ENCODE measurements at places on chromosomes 5 and 9.

DNA sequence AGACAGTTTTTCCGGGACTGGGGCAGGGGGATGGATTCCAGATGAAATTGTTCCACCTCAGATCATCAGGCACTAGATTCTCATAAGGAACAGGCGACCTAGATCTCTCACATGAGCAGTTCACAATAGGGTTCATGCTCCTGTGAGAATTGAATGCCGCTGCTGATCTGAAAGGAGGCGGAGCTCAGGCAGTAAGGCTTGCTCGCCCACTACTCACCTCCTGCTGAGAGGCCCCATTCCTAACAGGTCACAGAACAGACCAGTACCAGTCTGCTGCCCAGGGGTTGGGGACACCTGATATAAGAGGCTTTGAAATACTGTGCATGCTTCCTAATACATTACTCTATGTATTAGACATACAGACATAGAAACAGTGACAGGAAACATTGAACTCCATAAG is 41.1 kb downstream of the PTPRD start:
- DNase-seq: no peak

- no peak for DNase-seq
These were observed 25.7 kb downstream of the NCS1 start for GRCh38 chr9:130197888-130198287.

GRCh38 chr5:131377785-131378325 is 114.0 kb downstream of the CDC42SE2 start:
- peak; percentile 68 for DNase-seq

- DNase-seq: no peak
These were observed 25.5 kb downstream of the PITX1 start for GRCh38 chr5:135008556-135008955.

- DNase-seq: peak; percentile 46
These were observed 4.7 kb downstream of the PIK3R1 start for GRCh38 chr5:68220260-68220659.

- DNase-seq: no peak
These were observed 936.6 kb downstream of the NR2F1-AS1 start for GRCh38 chr5:92644266-92644886.

GRCh38 chr5:176583076-176583475 is 26.9 kb downstream of the GPRIN1 start:
- DNase-seq: no peak

DNA sequence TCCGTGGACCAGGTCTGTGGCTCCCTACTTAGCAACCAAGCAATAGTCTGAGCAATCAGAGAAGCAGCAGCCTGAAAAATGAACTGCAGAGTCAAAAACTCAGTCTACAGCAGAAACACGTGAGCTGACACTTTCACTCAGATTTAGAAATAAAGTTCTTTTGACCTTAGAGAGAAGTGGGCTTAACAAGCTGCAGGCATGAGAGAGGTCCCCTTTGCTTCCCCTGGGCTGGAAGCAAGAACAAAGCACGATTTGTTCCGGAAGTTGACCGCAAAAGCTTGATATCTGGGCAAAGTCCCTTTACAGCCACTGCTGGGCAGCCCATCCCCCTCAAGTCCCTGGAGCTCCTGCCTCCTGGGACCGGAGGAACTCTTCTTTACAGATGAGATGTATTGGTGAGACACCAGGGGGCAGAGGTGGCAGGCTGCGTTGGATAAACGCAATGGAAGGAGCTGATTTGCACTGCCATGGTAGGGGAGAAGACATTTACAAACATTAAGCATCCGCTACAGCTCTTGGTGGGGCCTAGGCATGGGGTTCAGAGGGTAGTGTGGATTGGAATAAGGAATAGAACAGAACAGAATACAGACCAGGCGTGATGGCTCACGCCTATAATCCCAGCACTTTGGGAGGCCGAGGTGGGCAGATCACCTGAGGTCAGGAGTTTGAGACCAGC is 5.8 kb upstream of the SOWAHA start:
- DNase-seq: peak; percentile 35

GRCh38 chr5:65831276-65831675 is 95.1 kb upstream of the ERBIN start:
- DNase-seq: no peak

- DNase-seq: peak; percentile 68
These were observed 94.2 kb upstream of the FBN2 start for GRCh38 chr5:128632264-128632663.

GRCh38 chr9:72633966-72634365 is 112.6 kb downstream of the TMC1 start:
- DNase-seq: peak; percentile 64

- peak; percentile 49 for DNase-seq
These were observed at the start of gene TMEM171 for GRCh38 chr5:73120222-73121118. Gene TMEM171, plus strand, starts transcription at chr5:73120575. Its CDS starts 2,799 bp downstream, at chr5:73123374.

GRCh38 chr5:24353016-24353415 is 291.8 kb downstream of the CDH10 start:
- no peak for DNase-seq

- no peak for DNase-seq
These were observed 4.0 kb downstream of the TENT4A start for GRCh38 chr5:6717247-6717646.

DNA sequence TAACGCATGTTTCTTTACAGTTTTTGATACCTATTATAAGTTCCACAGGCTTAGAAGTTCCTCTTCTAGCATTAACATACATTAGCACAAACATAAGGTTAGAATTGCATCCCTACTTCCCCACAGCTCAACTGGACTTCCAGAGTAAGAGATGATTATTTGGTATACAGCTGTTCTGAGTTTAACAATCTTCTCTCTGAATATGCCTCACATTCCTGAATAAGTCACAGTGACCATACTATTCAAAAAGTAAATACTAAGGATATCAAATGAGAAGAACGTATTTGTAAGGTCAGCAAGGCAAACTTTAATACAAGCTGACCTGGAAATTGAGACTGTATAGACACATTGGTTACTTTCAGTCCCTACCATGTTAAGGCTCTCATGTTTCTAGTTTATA is 21.3 kb downstream of the NR6A1 start:
- DNase-seq: peak; percentile 59

DNA sequence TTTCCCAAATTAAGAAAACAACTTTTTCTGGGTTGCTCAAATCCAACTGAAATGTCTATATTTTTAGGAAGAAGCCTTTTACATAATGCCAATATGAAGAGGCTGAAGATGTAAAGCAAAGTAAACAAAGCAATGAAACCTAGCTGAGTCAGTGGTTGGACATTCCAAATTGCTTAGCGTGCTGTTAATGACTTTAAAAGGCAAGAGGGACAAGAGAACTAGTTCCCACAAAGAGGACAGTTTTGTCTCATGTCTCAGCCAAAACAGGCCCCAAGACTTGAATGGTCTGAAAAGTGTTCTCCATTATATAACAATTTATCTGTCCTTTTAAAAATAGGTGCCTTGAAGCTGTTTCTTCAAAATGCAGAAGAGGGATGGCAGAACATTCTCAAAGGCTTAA is 407.0 kb downstream of the ENC1 start:
- DNase-seq: peak; percentile 93

- DNase-seq: peak; percentile 73
These were observed 156.1 kb upstream of the DAB2 start for GRCh38 chr5:39580702-39581453.

DNA sequence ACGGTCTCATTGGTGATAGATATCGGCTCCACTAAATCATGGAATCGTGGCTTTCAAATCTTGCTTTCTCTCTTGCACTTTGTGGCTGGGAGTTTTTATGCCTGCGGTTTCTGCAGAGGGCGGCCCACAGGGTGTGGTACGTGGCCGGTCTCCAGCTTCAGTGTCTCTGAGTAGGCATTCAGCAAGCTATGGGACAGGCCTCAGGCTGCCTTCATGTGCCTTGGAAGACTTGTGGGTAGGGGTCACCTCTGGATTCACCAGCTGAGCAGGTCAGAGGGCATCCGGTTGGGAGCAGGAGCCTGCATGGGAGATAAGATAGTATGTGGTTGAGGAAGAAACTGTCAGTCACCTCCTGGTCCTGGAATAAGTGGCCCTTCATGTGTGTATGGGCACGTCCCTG is 47.7 kb downstream of the AMBP start:
- no peak for DNase-seq
